ENCODE measurements at places on chromosomes 3 and 15. TPM values are rescaled to one million over a fixed set of nuclear protein-coding genes. Genes with fewer than 3 reads are reported as not detected.

Gene TUSC7
- not detected for total RNA-seq

Gene GOLGA8M
- 0.92 TPM for total RNA-seq

Gene EXD1
- total RNA-seq, result not detected

Gene CLEC3B
- total RNA-seq, result 2.0 TPM

Gene ZNF620
- total RNA-seq, result 0.85 TPM

Gene GAP43
- total RNA-seq, result 0.14 TPM

Gene MOBP
- not detected for total RNA-seq

Gene FBXO40
- total RNA-seq, result not detected
